Fibroblast of the aortic adventitia (primary cell): ENCODE measurements at places on chromosomes 3 and 15. TPM values are rescaled to one million over a fixed set of nuclear protein-coding genes. Genes with fewer than 3 reads are reported as not detected.

The APBA2 gene
- 1.8 and 4.3 TPM in 2 replicates for total RNA-seq

The TMEM40 gene
- not detected in 2 replicates for total RNA-seq

The LRRC3B gene
- not detected in 2 replicates for total RNA-seq

DNA sequence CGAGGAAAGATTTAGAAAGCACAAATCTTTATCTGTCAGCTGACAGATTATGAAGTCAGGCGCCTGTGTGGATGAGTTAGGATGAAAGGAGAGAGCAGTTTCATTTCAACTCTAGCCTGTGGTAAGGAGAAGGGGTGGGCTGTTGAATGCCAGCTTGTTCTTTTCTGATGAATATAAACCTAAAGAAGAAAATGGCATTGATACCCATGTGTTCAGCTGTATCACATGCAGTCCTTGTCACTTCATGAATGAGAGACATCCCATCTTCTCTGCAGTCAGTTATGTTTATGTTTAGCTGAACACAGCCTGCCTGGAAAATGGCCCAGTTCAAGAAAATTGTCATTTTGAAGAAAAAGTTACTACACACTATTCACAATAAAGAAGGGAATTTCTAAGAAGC lies 345.7 kb upstream of the RBMS3 start:
- no peak for DNase-seq

DNA sequence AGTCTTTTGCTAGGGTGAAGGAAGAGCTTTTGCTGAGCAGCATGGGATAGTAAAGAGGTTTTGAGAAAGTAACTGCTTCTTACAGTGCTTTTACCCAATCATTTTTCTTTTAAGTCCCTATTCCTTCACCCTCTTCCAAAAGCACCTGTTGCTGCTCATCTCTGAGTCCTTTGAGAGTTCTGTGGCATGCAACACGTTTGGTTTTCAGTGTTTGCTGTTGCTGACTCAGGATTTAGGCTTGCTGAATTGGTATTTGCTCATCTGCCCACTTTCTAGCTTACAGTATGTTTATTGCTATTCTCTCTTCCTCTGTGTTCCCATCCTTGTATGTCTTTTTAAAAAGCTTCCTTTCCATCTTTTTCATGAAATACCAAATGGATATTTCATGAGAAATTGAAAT lies 55.9 kb upstream of the THRB start:
- DNase-seq: no peak

- no peak for DNase-seq
Measured at GRCh38 chr15:47399100-47399499, 318.2 kb upstream of the SEMA6D start.

GRCh38 chr15:23687143-23687470 lies at the start of gene NDN:
TSS of gene NDN (minus strand) at chr15:23687305. CDS start at chr15:23687217, 88 bp downstream.
- peak; percentile 28 for DNase-seq

DNA sequence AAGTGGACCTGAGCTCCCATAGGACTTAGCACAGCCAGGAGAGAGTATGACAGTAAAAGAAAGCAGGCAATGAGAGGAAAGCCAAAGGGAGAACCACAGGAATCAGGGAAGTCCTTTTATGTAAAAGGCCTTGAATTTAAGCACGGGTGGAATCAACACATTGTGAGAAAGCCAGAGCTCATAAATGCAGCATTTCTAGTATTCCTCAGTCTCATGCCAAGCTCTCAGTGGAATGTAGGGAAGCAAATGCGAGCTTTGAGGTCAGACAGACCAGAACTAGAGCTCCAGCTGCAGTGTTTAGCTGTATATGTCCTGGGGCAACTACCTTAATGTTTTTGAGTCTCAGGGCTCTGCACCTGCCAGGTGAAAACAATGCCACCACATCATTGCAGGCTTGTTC lies 132.1 kb upstream of the TRIM42 start:
- DNase-seq: no peak

DNA sequence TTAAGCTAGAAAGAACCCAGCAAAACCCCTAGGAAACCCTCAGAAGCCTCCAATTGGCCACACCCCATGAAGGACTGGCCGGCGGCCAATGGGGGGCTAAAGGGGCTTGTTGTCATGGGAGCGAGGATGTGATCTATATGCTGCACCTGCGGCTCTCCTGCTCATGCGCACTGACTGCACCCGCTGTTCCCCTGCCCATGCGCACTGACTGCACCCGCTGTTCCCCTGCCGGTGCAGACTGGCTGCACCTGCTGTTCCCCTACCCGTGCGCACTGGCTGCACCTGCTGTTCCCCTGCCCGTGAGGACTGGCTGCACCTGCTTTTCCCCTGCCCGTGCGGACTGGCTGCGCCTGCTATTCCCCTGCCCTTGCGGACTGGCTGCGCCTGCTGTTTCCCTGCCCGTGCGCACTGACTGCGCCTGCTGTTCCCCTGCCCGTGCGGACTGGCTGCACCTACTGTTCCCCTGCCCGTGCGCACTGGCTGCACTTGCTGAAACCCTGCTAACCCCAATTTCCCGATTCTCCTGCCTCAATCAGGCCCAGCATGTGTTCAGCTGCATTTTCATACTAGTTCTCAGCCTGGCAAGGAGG lies 16.8 kb upstream of the MCCC1 start:
- DNase-seq: no peak

GRCh38 chr3:102529452-102529851 lies 94.6 kb downstream of the ZPLD1 start:
- DNase-seq: peak; percentile 26

DNA sequence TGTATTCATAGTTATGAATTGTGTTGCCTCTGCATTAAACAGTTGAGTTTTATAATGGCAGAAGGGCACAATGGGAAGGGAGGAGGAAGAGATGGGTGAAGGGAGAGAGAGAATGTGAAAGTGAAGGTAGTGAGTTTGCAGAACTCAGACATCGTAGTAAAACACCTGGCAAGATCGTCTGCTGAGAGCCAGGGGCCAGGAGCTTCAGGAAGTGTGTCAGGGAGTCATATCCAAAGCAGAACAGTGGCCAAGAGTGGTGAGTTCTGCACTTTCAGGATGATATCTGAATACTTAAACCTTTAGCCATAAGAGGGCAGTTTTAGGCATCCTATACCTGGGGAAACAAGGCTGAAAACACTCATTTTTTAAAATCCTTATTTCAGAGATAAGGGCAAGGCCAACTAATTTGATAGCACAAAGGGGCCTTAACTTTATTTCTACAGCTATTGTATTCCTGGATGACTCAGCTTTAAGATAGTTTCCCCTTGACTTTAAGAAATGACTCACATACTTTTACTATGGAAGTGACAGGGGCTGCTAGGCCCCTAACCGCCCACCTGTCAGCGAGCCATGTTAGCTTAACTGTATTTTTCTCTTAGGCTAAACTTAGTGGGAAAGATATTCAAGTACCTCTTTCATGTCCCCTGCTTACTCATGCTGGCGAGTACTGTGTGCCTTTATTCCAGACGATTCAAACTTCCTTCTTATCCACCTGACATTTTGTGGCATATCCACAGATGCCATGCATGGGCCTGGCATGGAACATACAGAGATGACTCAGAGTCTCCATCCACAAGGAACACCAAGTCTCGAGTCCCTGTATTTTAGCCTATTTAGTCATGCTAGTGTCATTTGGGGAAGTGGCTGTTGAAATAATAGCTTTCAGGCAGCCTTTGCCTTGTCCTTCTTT lies 53.9 kb downstream of the RLBP1 start:
- peak; percentile 83 for DNase-seq
